ENCODE measurements at places on chromosomes 3 and 15. TPM values are rescaled to one million over a fixed set of nuclear protein-coding genes. Genes with fewer than 3 reads are reported as not detected.

SLC12A8 gene
- 1.8 TPM for total RNA-seq

ACTRT3 gene
- total RNA-seq = 3.5 TPM

ZNF502 gene
- total RNA-seq = 2.2 TPM

PAQR9 gene
- total RNA-seq = 2.5 TPM

GLDN gene
- not detected for total RNA-seq

SEMA3F gene
- 22.0 TPM for total RNA-seq

P3H2 gene
- 40.7 TPM for total RNA-seq

NANOGP8 gene
- not detected for total RNA-seq

PLSCR4 gene
- total RNA-seq = 7.3 TPM

THSD4 gene
- total RNA-seq = 30.6 TPM

ENTPD3 gene
- 0.03 TPM for total RNA-seq

GUCA1C gene
- not detected for total RNA-seq

PIF1 gene
- 14.6 TPM for total RNA-seq

CADPS gene
- not detected for total RNA-seq

NCKIPSD gene
- total RNA-seq = 12.0 TPM

GABRG3 gene
- total RNA-seq = 0.49 TPM

GPR15 gene
- not detected for total RNA-seq

FEZF2 gene
- not detected for total RNA-seq

SRGAP3 gene
- 0.92 TPM for total RNA-seq

SNRPN gene
- 97.3 TPM for total RNA-seq

SPTBN5 gene
- total RNA-seq = 0.21 TPM

RYR3 gene
- total RNA-seq = 0.05 TPM

WWTR1 gene
- 212 TPM for total RNA-seq

MINDY2 gene
- total RNA-seq = 7.8 TPM

FBLN2 gene
- 2.1 TPM for total RNA-seq

ADCY5 gene
- total RNA-seq = 0.45 TPM

Measured in A549 treated with dexamethasone at 1 μM for 4 hours (cell line).